ENCODE measurements at places on chromosomes 1 and 21. TPM values are rescaled to one million over a fixed set of nuclear protein-coding genes. Genes with fewer than 3 reads are reported as not detected.

GRCh38 chr1:159289060-159289459 is 13.1 kb upstream of the FCER1A start:
- no peak for DNase-seq

DNA sequence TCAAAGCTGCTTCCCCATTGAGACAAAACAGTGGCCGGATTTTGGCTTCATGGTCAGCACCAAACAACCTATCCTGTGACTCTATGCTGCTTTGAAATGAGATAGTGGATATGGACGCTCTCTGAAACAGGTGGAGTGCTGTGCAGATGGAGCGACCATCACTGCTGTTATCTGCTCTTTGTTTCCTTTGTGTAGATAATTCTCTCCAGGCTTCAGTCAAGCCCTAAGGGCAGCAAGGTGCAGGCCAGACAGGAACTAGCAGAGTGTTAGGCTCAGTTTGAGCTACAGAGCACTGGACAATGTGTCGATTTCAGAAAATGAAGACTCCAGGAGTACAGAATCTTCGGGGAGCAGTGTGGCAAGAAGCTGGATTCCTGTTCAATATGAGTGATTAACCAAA is 4.8 kb upstream of the IRF6 start:
- DNase-seq, result no peak

Gene FCRL4
- not detected for total RNA-seq

- DNase-seq, result no peak
These were observed 17.3 kb upstream of the TNFSF4 start for GRCh38 chr1:173224280-173224892.

- no peak for DNase-seq
These were observed at the start of gene FCRL3 for GRCh38 chr1:157700732-157701131. FCRL3 (minus strand) TSS chr1:157700769; CDS start chr1:157700489, 280 bp downstream.

- peak; percentile 83 for DNase-seq
These were observed 1.3 kb downstream of the ZBTB7B start for GRCh38 chr1:155003766-155004351.

DNA sequence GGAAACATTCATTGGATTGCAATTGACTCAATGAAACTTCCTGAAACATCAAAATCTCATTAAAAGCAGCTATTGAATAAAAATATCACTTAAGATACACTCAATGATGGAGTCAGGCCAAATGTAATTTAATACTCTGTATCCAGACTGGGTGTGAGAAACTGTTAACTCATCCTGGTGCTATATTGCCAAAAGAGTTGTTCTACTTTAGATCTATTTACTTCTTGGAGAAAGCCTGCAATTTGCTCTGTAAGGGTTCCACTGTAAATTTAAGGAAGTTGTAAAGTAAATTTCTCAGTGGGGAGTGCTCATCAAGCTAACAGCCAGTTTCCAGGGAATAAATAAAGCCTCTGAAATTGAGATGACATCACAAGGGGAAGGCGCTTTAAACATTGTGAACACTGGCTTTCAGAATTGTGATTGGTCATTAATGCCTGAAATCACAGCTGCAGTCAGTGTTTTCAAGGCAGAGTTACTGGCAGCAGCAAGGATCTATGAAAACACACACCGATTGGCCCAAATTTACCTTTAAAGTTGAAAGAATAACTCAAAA is 91.4 kb downstream of the OLFM3 start:
- DNase-seq, result no peak

All from Right ventricle myocardium superior (tissue), 1 donor.